Posterior cingulate gyrus (tissue), 11 donors: ENCODE measurements at places on chromosomes 1 and 21.

GRCh38 chr1:50080904-50081586, 27.7 kb upstream of the ELAVL4 start:
- DNase-seq = no peak

DNA sequence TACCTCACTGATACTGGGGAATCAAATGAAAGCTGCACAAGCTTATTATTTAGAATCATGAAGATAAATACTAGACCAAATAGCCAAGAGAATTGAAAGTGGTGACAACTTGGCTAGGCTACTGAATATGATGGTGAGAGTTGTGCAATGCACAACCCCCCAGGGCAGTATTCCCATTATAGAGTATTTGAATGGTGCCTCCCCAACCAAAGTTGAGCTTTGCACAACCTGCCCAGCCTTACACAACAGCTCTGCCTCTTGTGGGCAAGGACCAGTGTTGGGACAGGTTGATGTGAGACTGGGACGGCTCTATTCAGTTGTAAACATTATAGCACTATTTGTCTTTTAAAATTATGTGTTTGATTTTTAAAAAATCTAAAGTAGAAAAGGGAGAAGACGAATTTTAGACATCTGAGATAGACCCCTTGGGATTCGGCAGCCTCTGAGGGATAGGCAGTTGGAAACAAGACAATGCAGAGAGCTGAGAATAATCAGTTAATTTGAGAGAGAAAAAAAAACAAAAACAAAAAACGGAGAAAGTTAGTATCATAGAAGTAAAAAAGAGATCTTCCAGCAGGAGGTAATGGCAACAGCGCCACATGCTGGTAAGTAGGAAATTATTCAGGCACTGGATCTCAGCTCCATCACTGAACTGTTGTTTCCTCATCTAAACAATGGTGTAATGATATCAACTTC, 91.0 kb upstream of the KCNA3 start:
- DNase-seq = peak; percentile 84

DNA sequence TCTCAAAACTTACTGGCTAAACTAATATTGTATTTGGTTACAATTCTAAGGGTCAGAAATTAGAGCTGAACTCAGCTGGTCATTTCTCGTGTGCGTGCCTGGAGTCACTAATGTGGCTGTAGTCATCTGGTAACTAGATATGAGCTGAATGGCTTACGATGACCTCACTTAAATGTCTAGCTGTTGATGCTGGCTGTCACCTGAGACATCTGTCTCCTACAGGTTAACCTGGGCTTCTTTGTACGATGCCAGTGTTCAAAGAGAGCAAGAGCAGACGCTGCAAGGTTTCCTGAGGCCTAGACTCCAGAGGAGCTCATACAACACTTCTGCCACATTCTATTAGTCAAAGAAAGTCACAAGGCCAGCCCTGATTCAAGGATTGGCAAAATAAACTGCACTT, 17.1 kb upstream of the ALG6 start:
- DNase-seq = no peak

GRCh38 chr1:2561446-2561845, 5.3 kb downstream of the TNFRSF14 start:
- no peak for DNase-seq

- no peak for DNase-seq
These were observed 63.1 kb downstream of the PTPRU start for GRCh38 chr1:29299446-29299845.

GRCh38 chr1:88658419-88658818, 25.7 kb upstream of the PKN2 start:
- DNase-seq = no peak

DNA sequence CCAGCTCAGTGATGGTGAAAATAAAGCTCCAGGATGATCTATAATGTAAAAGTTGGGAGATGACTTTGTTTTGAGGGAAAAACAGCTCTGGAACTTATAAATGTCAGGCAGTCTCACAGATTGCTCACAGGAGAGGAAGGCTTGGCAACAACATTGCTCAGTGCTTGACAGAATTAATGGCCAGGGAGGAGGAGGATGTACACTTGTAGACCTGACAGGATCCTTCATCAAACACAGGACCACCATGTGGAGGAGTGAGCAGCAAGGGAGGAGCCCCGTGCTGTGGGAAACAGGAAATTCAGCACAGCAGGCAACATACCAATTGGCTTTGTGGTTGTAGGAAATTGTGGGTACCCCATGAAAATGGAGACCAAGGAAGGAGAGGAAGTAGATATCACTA, 291.8 kb upstream of the CAMK1G start:
- DNase-seq = no peak

DNA sequence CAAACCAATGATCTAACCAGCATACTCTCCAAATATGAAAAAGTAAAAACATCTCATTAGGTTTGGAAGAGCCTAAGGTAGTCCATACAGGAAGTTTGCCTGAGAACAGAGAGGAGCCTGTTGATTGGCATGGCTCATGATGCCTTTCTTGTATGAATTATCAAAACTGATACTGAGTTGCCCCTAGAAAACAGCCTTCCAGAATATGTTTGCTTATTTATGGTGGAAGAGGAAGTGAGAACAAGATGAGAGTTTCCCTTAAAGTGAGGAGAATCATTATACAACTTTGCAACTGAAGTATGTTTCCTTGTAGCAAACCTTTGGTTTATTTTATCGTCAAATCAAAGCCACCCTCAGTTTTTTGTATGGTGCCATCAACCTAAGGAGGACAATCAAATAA, 23.8 kb upstream of the KIAA1614 start:
- no peak for DNase-seq
